ENCODE measurements at places on chromosomes 2 and 18.

GRCh38 chr2:75632813-75633212 is 13.8 kb upstream of the MRPL19 start:
- H3K36me3 ChIP-seq, result no peaks in the 10 kb centered on the region
- H3K27ac ChIP-seq, result no peak overlapping the region
- no peak for DNase-seq
- H3K4me1 ChIP-seq, result peaks cover 1% of the 10 kb centered on the region
- no peak overlapping the region for H3K4me3 ChIP-seq
- peaks cover 32% of the 10 kb centered on the region for H3K27me3 ChIP-seq

- peaks cover 97% of the 10 kb centered on the region for H3K36me3 ChIP-seq
- DNase-seq, result no peak
- no peak overlapping the region for H3K4me3 ChIP-seq
These were observed 37.1 kb downstream of the BCL2L11 start for GRCh38 chr2:111157798-111158197.

DNA sequence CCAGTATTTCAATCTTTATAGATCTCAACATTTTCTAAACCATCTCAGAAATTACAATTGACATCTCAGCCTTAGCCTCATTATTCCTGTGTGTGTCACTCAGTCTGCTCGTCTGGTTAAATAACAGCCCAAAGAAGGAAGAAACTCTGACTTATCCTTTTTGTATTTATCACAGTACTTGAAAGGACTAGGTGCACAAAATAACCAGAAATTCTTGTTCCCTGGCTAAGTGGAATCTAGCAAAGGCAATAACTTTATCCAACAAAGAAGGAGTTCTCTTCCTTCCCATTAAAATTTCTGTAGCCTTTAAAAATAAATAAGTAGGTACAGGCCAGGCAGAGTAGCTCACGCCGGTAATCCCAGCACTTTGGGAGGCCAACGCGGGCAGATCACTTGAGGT is 139.9 kb upstream of the PID1 start:
- no peak overlapping the region for H3K4me3 ChIP-seq
- H3K27me3 ChIP-seq, result no peaks in the 10 kb centered on the region
- no peaks in the 10 kb centered on the region for H3K4me1 ChIP-seq
- DNase-seq, result no peak

GRCh38 chr2:105872142-105872728 is 127.5 kb downstream of the NCK2 start:
- peak overlapping the region; percentile 91 for H3K27ac ChIP-seq
- peak overlapping the region; percentile 51 for H3K4me3 ChIP-seq
- peaks cover 87% of the 10 kb centered on the region for H3K36me3 ChIP-seq
- H3K27me3 ChIP-seq, result no peaks in the 10 kb centered on the region
- no peak for DNase-seq

DNA sequence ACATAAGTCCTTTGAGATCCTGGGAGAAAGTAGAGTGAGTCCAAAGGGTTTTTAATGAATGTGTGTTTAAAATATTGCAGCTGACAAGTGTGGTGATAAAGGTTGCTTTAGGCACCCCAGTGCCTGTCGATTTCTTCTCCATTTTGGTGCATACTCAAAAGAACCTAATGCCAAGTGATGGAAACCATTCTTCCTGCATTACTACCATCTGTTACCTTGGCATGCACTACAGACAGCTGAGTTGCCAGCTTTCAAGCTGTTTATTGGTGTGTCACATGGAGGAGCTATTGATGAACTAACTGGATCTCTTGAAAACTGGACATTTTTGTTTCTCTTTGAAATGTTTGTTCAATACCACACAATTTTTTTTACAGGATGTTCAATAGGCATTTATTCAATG is 350.0 kb downstream of the AKAIN1 start:
- no peak for DNase-seq
- H3K36me3 ChIP-seq, result no peaks in the 10 kb centered on the region
- H3K4me1 ChIP-seq, result no peaks in the 10 kb centered on the region
- H3K4me3 ChIP-seq, result no peak overlapping the region
- H3K27ac ChIP-seq, result no peak overlapping the region
- no peaks in the 10 kb centered on the region for H3K27me3 ChIP-seq

GRCh38 chr18:21141668-21142422 is 30.2 kb upstream of the ROCK1 start:
- H3K4me3 ChIP-seq, result no peak overlapping the region
- DNase-seq, result no peak
- no peak overlapping the region for H3K27ac ChIP-seq
- H3K4me1 ChIP-seq, result no peaks in the 10 kb centered on the region

- DNase-seq, result no peak
- peaks cover 5% of the 10 kb centered on the region for H3K4me1 ChIP-seq
- no peaks in the 10 kb centered on the region for H3K36me3 ChIP-seq
- H3K27me3 ChIP-seq, result no peaks in the 10 kb centered on the region
- no peak overlapping the region for H3K4me3 ChIP-seq
These were observed 41.4 kb upstream of the EHBP1 start for GRCh38 chr2:62663920-62664795.

GRCh38 chr2:120854766-120855530 is 119.3 kb downstream of the GLI2 start:
- H3K27ac ChIP-seq, result no peak overlapping the region
- no peak for DNase-seq
- H3K27me3 ChIP-seq, result no peaks in the 10 kb centered on the region
- H3K4me3 ChIP-seq, result no peak overlapping the region
- H3K36me3 ChIP-seq, result no peaks in the 10 kb centered on the region

- peaks cover 6% of the 10 kb centered on the region for H3K4me1 ChIP-seq
- H3K4me3 ChIP-seq, result no peak overlapping the region
- DNase-seq, result no peak
- H3K27ac ChIP-seq, result no peak overlapping the region
- H3K27me3 ChIP-seq, result peaks cover 21% of the 10 kb centered on the region
These were observed 4.1 kb upstream of the LRP1B start for GRCh38 chr2:142134911-142135310.

GRCh38 chr2:237752761-237753165 is 45.8 kb upstream of the RBM44 start:
- H3K27ac ChIP-seq, result peak overlapping the region; percentile 81
- no peaks in the 10 kb centered on the region for H3K27me3 ChIP-seq
- H3K36me3 ChIP-seq, result peaks cover 96% of the 10 kb centered on the region
- H3K4me1 ChIP-seq, result peaks cover 29% of the 10 kb centered on the region
- H3K4me3 ChIP-seq, result no peak overlapping the region

GRCh38 chr18:75341267-75341666 is 86.2 kb downstream of the SMIM21 start:
- DNase-seq, result no peak
- H3K4me3 ChIP-seq, result no peak overlapping the region
- no peaks in the 10 kb centered on the region for H3K36me3 ChIP-seq
- H3K27ac ChIP-seq, result no peak overlapping the region

DNA sequence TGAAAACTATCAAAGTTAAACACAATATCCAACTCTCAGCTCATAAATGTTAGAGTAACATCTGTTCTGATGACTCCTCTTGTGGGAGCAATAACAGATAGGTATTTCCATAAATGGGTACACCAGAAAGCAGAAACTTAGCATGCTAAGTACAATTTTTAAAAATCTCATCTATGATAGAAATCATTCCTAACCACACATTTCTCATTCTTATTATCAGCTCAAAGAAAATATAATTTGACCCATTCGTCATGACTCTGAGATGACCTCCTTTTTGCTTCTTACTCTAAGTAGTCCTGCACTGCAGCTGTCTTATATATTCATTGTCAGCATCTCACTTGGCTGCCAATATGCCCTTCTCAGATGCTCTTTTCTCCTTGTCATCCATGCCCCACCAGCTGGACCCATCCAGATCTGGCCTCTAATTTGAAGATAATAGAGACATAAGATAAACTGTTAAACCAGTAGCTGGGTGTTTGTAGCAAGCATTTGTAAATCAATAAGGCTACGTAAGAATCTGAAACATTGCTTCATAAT is 298.3 kb downstream of the KCNS3 start:
- H3K4me1 ChIP-seq, result no peaks in the 10 kb centered on the region
- H3K4me3 ChIP-seq, result no peak overlapping the region
- H3K27ac ChIP-seq, result no peak overlapping the region
- H3K27me3 ChIP-seq, result no peaks in the 10 kb centered on the region

GRCh38 chr2:65636024-65636423 is 203.6 kb upstream of the SPRED2 start:
- peaks cover 19% of the 10 kb centered on the region for H3K27me3 ChIP-seq
- DNase-seq, result no peak
- no peak overlapping the region for H3K4me3 ChIP-seq
- H3K4me1 ChIP-seq, result peaks cover 3% of the 10 kb centered on the region
- H3K27ac ChIP-seq, result no peak overlapping the region

GRCh38 chr2:74507926-74508520 is 528 bp upstream of the PCGF1 start:
- H3K4me3 ChIP-seq, result peak overlapping the region; percentile 93
- peaks cover 55% of the 10 kb centered on the region for H3K27me3 ChIP-seq
- H3K4me1 ChIP-seq, result peaks cover 53% of the 10 kb centered on the region
- peak overlapping the region; percentile 99 for H3K27ac ChIP-seq
- H3K36me3 ChIP-seq, result peaks cover 35% of the 10 kb centered on the region

GRCh38 chr2:137964066-137964858 is at the start of gene HNMT:
HNMT (plus strand) TSS chr2:137964473; CDS start chr2:137964492, 19 bp downstream.
- DNase-seq, result no peak
- no peak within 1 kb of the TSS for H3K27ac ChIP-seq
- H3K4me1 ChIP-seq, result peaks cover 7% of the 10 kb centered on the region
- H3K4me3 ChIP-seq, result no peak within 1 kb of the TSS
- H3K27me3 ChIP-seq, result no peaks in the 10 kb centered on the region

DNA sequence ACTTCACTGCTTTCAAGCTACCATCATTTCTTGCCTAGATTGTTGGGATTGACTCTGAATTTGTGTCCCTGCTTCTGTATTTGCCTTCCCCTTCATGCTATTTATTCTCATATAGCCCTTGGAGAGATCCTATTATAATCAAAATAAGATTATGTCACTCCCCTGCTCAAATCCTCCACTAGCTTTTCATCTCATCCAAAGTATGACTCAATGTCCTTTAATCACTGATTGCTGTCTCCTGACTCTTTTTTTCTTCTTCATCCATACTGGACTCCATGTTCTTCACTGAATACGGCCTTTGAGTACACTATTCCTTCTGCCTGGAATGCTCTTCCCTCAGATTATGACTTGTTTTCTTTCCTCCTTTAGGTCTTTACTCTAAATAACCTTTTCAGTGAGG is 5.0 kb downstream of the RBKS start:
- no peak for DNase-seq
- H3K4me3 ChIP-seq, result no peak overlapping the region
- no peaks in the 10 kb centered on the region for H3K27me3 ChIP-seq
- peaks cover 27% of the 10 kb centered on the region for H3K4me1 ChIP-seq
- no peak overlapping the region for H3K27ac ChIP-seq

DNA sequence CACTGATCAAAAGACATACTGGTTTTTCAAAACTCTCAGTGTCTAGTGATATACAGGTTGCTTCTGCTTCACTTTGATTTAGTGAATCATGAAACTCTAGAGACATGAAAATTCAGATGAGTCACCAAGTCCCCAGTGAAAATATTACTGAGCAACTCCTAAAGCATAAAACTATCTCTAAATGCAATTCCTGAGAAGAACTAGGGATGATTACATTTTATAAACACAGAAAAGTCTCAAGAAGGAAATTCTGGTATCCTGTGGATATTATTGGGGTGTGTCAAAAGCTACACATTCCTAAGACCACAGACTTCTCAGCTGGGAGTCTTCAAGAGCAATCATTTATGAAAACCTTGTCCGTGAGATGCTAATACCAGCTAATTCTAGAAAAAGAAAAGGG is 9.7 kb downstream of the LRRTM4 start:
- no peaks in the 10 kb centered on the region for H3K27me3 ChIP-seq
- H3K4me1 ChIP-seq, result no peaks in the 10 kb centered on the region
- DNase-seq, result no peak

Measured in activated T-cell treated with anti-CD3 and anti-CD28 coated beads, Interleukin-2, amount 50 U/mL, for 24 hours (primary cell).